ENCODE measurements at places on chromosomes 11 and 22.

DNA sequence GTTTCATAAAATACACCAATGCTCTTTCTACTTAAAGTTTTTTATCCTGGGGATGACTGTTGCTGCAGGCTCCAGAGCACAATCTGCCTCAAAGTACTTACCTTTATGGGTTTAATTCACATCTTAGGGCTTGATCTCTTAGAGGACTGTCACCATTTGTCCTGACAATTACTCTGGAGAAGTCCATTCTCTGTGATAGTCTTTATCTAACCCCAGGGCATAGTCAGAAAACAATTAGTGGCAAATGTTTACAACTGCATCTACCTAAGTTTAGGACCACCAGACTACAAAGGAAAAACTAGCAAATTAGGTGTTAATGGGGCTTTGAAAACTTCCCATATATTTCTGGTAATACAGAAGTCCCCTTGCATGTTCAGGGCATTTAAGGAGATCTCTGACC is 973.5 kb downstream of the JRKL start:
- DNase-seq: no peak

- no peak for DNase-seq
Observed at GRCh38 chr11:23318670-23319069, 458.4 kb upstream of the CCDC179 start.

GRCh38 chr22:43881091-43882061 is 10.4 kb downstream of the PNPLA5 start:
- no peak for DNase-seq

DNA sequence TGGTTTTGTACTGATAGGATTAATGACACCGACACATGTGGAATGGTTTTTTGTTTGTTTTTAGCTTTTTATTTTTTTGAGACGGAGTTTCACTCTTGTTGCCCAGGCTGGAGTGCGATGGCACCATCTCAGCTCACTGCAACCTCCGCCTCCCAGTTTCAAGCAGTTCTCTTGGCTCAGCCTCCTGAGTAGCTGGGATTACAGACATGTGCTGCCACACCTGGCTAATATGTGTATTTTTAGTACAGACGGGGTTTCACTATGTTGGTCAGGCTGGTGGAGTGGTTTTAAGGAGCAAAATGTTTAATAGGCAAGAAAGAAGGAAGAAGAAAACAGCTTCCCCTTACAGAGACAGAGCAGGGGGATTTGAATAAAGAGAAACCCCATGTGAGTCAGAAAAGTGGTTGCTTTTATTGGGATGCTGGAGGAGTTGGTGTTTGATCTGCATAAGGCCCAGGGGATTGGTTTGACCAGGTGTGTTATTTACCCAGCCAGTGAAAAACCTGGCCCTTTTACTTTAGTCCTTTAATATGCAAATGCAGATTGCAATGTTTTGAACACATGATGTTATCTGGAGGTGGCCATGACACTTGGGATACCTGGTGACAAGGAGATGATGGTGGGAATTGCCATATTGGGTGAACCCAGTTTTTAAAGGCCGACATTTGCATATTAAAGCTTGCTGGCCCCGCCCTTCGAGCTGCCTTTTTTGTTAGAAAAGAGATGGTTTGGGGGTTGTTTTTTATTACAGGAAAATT is 24.3 kb downstream of the SUSD2 start:
- no peak for DNase-seq

GRCh38 chr11:73145986-73146575 is 4.0 kb upstream of the FCHSD2 start:
- no peak for DNase-seq

- no peak for DNase-seq
Observed at GRCh38 chr11:45470794-45471167, 184.6 kb upstream of the SYT13 start.

- peak; percentile 63 for DNase-seq
Observed at GRCh38 chr11:6611092-6611962, 689 bp downstream of the TAF10 start.

DNA sequence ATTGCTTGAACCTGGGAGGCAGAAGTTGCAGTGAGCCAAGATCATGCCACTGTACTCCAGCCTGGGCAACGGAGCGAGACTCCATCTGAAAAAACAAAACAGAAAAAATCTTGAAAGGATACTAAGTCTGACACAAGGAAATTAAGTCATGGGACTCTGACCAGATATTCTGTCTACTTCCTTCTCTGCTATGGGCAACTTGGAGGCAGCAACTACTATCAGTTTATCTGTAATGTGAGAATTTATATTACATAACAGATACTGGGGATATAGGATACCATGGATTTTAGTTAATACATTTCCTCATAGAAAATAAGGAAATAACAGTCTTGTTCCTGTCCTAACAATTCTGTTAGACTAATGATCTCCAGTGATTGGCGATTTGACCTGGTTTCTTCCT is 1.6 kb upstream of the SGSM3 start:
- no peak for DNase-seq

GRCh38 chr11:67542971-67543370 is 19.7 kb upstream of the CABP2 start:
- no peak for DNase-seq

DNA sequence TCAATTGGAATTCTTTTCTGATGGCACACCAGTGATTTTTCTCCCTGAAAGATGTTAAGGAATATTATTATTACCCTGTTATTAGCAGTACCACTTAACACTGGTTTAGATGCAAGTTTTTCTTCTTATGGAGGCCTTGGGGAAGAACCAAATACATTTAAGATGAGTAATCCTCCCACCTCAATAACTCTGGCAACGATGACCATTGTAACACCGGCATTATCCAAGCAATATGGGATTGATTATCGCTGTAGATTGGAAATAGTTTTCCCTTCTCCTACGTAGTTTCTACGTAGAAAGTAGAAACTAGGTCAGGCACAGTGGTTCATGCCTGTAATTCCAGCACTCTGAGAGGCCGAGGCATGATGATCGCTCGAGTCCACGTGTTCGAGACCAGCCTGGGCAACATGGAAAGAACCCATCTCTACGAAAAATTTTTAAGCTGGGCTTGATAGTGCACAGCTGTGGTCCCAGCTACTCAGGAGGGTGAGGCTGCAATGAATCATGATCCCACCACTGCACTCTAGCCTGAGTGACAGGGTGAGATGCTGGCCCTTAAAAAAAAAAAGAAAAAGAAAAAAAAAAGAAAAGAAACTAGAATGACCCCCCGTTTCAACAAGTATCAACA is 45.5 kb downstream of the PACSIN2 start:
- DNase-seq: no peak

DNA sequence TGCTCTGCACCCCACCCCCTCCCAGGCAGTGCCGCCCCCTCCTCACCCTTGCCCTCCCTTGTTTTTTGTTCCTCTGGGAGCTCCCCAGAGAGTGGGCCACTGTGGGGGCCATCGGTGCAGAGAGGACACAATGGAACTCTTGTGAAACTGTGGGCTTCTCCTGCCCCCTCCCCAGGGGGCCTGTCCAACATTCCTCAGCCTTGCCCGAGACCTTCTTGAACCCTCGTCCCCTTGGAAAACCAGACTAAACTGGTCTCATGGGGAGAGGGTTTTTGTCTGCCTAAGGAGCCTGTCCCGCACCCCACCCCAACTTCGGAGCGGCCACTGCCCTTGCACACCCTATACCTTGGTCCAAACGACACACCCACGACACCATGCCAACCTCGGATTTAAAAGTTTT is 72.2 kb downstream of the TSPAN18 start:
- DNase-seq: no peak

- DNase-seq: no peak
Observed at GRCh38 chr11:112880495-112880894, 80.7 kb upstream of the NCAM1 start.

- DNase-seq: no peak
Observed at GRCh38 chr11:112129656-112130055, 34.2 kb downstream of the IL18 start.

- no peak for DNase-seq
Observed at GRCh38 chr11:25317216-25317615, 820.4 kb downstream of the LUZP2 start.

- peak; percentile 79 for DNase-seq
Observed at GRCh38 chr11:46380340-46381047, 975 bp upstream of the MDK start.

DNA sequence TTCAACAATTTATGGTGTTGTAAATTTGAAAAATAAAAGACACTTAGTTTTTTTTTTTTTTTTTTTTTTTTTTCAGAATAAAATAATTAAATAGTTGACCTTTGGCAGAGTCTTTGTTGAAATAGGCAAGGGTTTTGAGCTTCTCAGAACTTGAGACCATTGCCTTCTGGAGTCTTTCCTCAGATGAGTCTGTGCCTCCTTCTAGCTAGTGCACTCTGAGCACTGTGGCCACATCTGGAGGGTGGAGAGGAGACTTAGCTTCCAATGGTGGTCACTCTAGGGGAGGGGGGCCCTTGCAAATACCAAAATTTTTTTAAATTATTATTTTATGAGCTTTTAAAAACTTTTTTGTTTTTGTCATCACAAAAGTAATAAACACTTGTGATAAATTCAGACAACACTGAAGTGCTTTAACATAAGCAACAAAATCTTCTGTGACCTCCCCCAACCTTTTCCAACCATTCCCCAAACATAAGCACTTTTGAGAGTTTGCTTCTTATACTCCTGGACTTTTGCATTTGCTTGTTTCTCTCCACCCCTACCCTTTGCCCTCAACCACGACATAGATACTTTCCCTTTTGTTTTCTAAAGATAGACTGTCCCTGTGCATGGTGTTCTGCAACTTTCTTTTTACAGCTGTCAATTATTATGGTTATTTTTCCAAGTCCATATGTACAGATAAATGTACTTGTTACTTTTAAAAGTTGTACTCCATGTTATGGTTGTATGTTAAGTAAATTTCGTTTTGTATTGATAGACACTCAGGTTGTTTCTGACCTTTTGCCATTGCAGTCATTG is 41.1 kb downstream of the BMAL1 start:
- DNase-seq: no peak

- no peak for DNase-seq
Observed at GRCh38 chr11:19829109-19829837, 116.6 kb downstream of the NAV2 start.

GRCh38 chr11:1738380-1738779 is 12.0 kb downstream of the IFITM10 start:
- DNase-seq: no peak

GRCh38 chr11:93715797-93716396 is 25.4 kb downstream of the TAF1D start:
- DNase-seq: no peak

DNA sequence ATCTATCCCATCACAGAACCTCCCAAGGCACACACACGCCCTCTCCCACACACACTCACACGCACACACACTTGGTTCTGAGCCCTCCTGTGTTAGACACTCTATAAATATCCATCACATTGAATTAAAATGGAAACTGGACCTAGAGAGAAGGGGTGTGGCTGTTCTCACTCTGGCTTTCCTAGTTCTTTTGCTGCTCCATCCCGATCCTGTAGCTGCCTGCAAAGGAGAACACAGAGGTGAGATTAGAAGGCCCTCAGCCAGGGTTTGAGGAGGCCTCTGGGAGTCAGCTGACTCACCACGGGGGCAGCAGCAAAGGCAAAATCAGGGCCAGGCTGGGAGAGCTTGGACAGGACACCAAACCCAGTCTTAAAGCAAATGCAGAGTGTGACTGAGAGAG is 192.3 kb upstream of the CADM1 start:
- DNase-seq: peak; percentile 63

GRCh38 chr11:100991541-100991940 is 138.1 kb downstream of the PGR start:
- no peak for DNase-seq

DNA sequence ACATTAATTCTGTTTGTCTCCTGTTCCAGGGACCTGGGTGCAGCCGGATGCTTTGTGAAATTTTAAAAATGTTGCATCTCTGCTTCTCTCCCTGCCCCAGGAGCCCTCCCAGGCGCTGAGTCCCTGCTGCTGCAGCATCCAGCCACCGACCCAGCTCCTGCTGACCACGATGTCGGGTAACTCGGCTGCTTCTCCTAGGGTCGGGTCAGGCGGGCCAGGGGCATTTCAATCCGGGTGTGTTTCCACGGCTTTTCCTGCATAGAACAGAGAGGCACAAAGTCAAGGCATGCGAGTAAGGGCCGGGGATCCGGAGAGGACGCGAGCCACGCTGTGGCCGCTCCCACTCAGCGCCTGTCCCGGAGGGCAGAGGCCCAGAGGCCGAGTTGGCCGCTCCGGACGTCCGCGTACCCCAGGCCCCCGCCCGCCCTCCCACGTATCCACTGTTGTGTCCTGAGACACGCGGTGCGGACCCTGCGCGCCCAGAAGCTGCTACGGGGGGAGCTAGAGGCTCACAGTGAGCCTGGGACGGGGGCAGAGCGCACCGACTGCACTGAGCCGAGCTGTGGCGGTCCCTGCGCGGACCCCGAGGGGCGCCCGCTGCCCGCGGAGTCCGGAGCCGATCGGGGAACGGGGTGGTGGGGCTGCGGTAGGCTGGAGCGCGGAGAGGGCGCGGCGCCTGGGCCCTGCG is at the start of gene POU2AF3:
Gene POU2AF3 (plus strand): TSS at position 134 of the 688 bp plus-strand sequence. CDS start 36 bp downstream, at position 170.
- DNase-seq: peak; percentile 50

DNA sequence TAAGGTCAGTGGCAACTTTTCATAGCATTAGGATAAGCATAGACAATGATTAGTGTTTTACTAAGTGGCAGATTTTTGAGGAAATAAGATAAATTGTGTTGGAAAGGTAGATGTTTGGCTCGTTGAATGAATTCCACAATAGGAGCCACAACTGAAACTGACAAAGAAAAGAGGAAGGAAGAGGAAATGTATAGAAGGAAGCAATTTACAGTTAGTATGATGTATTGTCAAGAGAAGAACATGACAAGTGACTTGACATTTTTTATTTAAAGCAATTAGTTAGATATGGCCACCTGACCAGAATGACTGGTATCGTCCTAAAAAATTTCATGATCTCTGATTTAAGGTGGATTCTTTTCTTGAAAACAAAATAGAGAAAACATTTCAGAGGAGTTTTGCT is 3.1 kb upstream of the RAG2 start:
- no peak for DNase-seq

GRCh38 chr11:65071907-65072630 is 11.8 kb downstream of the CDCA5 start:
- no peak for DNase-seq

GRCh38 chr11:103994094-103994493 is 42.3 kb upstream of the DDI1 start:
- no peak for DNase-seq

GRCh38 chr11:116421529-116422185 is 351.1 kb downstream of the BUD13 start:
- no peak for DNase-seq

GRCh38 chr11:131924457-131925201 is 554.2 kb downstream of the NTM start:
- peak; percentile 72 for DNase-seq

DNA sequence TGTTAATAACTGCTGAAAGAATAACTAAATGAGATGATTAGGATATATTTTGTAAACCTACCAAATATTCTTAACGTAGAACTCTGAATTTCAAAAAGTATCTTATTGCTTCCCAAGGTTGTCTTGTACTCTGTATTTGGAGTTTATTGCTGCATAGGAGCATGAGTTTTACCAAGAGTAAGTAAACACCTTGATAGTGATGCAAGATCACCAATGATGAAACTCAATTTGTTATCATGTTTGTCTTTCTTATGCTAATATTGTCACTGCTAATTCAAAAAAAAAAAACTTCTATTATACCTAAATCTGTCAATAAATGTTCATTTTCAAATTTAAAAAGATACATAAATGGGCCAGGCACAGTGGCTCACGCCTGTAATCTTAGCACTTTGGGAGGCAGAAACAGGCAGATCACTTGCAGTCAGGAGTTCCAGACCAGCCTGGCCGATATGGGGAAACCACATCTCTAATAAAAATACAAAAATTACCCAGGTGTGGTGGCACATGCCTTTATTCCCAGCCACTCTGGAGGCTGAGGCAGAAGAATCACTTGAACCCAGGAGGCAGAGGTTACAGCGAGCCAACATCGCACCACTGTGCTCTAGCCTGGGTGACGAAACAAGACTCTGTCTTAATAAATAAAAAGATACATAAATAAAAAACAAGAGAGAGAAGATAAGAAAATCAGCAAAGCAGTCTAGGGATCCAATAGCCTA is 23.4 kb upstream of the PLAAT2 start:
- no peak for DNase-seq
